ENCODE measurements at places on chromosomes 3 and 15. TPM values are rescaled to one million over a fixed set of nuclear protein-coding genes. Genes with fewer than 3 reads are reported as not detected.

Gene AADACL2
- not detected for polyA plus RNA-seq

Gene RBP2
- polyA plus RNA-seq, result 2.7 TPM

Gene SERPINI1
- 5.0 TPM for polyA plus RNA-seq

DNA sequence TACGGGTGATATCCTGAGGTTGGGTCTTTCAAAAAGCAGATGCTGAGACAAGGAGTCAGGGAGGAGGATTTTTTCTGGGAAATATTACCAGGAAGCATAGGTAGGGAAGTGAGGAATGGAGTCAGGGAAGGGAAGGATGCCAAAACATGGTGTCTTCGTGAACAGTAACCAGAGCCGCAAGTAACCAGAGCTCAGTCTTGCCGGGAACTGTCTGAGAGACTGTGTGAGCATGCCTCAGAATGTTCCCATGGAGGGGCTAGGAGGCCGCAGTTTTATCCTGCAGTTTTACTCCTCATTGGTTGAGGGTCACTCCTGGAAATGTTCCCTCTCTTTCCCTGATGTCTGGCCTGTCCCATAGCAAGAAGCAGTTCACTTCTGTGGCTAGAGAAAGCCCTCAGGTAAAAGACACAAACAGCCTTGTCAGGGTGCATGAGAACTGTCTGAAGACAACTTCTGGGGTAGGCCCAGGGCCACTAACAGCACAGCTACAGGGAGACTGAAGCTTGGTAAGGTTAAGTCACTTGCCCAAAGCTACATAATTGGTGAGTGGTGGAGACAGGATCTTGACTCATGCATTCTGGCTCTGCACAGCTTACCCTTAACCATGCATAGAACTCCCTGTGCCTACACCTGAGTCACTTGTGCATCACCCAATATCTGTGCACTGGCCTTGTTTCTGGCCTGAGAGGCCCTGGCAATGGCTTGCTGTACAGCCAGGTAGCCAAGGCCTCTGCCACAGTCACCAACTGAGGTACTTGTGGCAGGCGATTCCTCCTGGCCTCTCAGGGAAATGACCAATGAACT lies 76.3 kb upstream of the FRMD4B start:
- DNase-seq, result no peak

GRCh38 chr3:111107662-111108035 lies 36.0 kb downstream of the NECTIN3 start:
- no peak for DNase-seq

DNA sequence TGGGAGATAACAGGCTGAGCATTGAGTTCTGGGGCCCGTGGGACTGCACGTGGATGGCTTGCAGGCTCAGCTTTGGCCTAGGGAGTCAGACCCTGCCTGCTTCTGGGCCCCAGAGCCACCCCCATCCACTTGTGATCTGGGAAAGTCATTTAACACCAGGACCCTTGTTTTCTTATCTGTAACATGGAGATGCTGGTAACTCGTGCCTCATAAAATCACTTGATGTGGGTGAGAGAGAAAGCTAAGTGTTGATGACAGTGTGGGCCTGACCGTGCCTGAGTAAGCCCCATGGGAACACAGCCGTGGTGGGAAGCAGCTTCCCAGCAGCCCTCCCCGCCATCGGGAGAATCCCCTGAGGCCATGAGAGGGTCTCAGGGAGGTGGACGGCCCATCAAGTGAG lies 378.1 kb downstream of the GABRB3 start:
- no peak for DNase-seq

DNA sequence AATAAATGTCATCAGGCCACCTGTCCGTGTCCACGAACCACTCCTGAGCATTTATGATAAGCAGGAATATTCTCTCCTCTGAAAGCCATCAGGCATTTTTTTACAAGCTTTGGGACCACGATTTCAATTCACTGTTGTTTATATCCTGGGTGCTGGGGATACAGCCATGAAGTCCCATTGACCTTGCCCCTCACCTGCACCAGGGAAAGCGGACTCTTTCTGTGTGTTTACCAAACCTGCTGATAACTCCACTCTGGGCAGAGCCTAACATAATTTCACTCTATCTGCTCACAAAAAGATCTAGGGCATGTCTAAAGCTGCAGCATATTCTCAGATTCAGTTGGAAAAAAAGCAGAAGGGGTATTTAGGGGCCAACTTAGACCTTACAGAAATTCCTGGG lies 4.8 kb downstream of the DNASE1L3 start:
- no peak for DNase-seq

DNA sequence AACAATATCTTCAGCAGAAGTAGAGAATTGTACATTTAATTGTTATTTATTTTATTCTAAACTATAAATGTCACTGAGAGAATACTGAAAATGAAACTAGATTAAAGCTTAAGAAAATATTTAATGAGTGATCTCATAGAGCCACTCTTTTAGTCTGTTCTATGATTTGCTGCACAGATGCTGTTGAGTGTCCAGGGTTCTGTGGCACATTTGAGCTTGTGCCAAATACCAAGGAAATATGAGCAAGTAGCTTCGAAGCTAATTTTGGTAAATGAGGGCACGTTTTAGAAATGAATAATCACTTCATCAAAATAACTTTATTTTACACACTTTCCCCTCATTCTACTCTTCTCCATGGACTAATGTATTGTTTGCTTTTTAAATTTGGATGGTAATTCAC lies 53.6 kb upstream of the THRB start:
- no peak for DNase-seq

DNA sequence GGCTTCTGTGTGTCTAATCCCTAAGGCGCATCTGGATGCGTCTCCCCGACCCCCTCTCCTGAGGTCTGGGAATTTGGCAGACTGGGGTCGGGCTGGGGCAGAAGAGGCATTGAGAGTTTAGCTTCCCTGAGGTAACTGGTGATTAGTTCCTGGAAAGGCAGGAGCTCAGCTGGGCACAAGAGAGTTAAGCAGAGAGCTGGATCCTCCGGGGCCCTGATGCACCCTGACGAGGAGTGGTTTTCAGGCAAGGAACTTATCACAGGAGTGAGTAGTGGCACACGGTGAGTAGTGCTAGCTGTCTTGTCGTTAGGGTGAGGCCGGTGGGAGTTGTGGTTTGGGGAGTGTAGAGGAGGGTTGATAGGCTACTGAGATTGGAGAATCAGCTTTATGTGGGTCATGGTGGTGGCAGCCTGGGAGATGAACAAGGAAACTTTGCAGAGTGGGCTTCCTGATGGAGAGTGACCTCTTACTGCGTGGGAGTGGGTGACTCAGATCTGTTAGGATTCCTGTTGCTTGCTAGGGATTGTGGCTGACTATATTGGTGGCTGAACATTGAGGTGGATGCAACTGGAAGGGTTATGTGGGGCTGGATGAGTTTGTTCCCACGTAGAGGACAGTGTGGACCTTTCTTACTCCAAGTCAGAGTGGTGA lies 897 bp downstream of the RAD54L2 start:
- DNase-seq, result no peak

DNA sequence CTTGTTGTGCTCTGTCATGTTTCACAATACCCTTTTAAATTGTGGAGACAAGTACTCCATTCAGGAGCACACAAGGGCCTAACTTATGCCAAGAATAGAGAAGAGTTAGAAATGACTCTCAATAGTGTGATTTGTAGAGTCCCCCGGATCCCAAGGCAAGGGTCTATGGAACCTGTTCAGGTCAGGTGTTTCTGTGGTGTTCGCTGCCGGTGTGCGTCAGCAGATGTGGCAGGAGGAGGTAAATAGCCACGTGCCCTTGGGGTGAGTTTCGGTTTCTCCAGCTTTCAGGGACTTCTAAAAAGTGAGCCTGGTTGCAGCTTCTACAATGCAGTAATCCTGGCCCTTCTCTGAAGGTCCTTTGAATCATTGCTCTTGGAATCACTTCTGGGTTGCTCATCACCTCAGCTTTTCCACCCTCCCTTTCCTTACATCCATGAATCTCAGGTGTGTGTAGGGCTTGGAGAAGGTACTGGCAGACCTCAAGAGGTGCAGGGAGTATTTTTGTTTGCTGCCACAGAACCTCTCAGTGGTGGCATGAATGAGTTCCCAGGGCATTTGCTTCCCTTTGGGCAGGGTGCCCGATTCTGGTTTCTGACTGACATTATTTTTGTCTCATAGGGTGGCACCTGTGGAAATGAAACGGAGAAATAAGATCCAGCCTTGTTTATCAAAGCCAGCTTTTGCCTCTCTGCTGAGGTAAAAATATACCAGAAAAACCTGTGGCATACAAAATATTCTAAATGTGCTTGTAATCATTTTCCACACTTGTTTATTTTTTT lies 7.3 kb downstream of the ST3GAL6 start:
- DNase-seq, result peak; percentile 26

DNA sequence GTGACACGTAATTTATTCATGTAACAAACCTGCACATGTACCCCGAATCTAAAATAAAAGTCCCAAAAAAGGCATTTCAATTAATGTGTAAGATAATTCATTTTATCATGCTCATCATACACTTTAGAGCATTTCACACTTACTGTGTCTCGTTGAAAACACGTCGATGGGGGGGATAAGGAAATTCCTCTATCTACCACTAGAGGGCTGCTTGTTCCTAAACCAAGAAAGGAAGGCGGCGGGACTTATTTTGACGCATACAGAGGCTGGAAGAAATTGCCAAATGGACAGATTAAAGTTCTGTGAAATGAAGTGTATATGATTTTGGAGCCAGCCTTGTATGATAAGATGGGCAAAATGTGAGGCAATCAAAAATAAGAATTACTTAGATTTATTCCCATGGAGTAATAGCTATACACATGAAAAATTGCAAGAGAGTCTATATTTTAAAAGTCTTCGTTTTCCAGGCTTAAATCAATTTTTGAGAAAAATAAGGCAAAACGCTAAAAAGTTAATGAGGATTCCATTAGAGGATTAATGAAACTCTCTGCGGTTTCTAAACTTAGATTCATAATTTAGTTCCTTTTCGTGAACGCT lies 346.8 kb downstream of the CNTN3 start:
- no peak for DNase-seq

DNA sequence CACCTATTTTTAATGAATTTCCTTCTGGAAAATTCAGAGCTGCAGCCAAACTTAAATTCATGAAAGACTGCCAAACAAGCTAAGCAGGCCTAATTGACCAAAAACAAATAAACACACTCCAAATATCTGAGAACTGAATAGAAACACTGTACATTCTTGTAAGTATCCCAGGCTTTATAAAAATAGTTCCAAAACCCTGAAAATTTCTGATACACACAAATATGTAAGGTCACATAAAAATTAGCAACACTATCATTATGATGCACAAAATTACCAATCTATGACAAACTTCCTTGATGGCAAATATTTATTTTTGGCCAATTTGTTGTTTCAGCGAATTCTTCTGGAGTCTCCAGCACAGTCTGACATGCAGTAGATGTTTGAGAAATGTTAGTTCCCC lies 117.9 kb upstream of the UBE2E2 start:
- DNase-seq, result no peak

Measured in psoas muscle (tissue), 8 donors.